Endodermal cell (in vitro differentiated cells): ENCODE measurements at places on chromosomes 7 and 10. TPM values are rescaled to one million over a fixed set of nuclear protein-coding genes. Genes with fewer than 3 reads are reported as not detected.

GRCh38 chr10:125411724-125412123, 251.4 kb upstream of the CTBP2 start:
- DNase-seq, result no peak

GRCh38 chr10:119634219-119634544, 17.0 kb upstream of the BAG3 start:
- DNase-seq, result no peak

DNA sequence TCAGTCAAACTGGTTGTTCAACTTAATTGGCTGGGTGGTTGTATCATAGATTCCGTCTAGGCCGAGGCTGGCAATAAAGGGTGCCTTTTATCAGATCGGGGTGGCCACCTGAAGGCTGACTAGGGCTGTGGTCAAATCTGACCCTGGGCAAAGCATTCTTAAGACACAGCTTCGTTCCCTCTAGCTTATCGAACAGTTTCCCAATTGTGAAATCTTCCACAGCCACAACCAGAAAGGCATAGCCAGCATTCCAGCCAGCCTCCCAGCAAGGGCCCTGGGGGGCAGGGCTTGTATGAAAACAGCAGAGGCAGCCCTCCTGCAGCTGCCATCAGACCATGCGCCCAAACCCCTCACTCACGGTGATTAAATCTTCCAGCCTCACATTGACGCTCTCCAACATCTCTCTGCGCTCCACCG, 42.5 kb upstream of the TMEM213 start:
- peak; percentile 69 for DNase-seq

DNA sequence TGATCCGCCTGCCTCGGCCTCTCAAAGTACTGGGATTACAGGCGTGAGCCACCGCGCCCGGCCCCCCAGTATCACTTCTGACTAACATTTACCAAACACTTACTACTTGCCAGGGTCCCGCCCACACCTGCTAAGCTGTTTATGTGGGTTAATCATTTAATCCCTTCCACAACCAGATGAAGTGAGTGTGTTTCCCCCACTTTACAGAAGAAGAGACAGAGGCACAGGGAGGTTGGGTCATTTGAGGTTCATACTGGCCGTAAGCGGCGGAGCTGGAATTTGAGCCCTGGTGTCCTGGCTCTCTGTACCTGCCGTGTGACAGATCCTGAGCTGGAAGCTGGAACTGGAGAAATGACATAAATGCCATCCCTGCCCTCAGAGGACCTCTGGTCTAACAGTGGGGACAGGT, 15.1 kb upstream of the VPS37D start:
- DNase-seq, result peak; percentile 66

DNA sequence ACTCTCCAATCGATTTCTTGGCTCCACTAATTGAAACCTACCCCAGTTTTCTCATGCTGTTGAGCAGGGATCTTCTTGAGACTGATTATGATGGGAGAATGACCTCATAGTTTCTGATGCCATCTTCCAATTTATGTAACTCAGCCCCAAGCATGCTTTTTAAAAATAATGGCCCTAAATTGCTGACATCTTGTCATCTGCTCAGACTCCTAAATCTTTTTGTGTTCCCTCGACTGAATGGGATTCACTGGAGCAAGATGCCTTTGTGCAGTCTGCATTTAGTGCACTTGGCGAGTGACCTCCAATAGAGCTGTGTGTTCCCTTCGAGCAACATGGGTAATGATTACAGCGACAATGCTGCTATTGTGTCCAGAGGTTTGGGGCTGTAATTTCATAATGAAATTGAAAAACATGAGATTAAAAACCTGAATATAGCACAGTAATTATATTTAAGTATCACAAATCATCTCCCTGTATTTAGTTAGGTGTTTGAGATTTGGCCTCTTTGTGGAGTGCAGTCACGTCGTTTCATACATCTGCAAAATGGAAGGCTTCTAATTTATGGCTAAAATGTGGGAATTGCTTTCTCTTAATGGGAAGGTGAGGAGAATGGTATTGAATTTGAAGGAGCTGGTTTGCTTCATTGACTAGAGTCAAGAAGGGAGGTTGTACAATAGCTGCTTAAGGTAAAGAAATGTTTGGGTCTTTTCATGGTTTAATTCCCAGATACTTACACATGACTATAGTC, 192.9 kb downstream of the AUTS2 start:
- no peak for DNase-seq

- DNase-seq, result no peak
Measured at GRCh38 chr10:20970708-20971107, 73.6 kb upstream of the NEBL start.

DNA sequence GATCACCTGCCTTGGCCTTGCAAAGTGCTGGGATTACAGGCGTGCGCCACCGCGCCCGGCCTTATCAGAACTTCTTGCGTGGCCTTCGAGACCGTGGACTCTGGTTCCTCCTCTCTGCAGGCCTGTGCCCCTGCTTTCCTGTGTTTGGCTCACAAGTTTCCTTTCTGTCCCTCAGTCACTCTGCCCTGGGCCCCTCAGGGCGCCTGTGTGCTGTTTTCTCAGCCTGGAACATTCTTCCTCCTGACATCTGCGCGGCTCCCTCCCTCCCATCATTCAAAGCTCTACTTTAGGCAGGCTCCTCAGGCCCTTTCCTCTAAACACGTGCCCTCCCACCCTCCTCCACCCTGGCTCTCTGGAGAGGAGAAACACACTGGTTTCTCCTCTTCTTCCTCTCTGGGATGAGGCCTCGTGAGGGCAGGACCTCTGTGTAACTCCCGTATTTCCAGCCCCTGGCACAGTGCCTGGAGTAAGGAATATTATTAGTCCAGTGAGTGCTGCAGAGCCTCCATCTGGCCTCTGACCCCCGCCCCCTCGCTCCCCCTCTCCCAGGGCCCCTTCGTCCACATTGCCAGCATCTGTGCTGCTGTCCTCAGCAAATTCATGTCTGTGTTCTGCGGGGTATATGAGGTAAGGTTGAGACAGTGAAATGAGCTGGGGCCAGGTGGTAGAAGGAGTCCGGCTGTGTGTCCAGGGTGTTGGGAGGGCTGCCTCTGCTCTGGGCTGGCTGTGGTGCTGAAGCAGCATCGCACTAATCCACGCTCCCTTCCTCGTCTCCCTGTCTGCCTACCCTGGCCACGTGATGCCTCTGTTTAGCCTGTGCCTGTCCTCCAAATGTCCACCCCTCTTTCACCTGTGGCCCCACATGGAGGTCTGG, 7.1 kb downstream of the CLCN1 start:
- DNase-seq, result no peak

DNA sequence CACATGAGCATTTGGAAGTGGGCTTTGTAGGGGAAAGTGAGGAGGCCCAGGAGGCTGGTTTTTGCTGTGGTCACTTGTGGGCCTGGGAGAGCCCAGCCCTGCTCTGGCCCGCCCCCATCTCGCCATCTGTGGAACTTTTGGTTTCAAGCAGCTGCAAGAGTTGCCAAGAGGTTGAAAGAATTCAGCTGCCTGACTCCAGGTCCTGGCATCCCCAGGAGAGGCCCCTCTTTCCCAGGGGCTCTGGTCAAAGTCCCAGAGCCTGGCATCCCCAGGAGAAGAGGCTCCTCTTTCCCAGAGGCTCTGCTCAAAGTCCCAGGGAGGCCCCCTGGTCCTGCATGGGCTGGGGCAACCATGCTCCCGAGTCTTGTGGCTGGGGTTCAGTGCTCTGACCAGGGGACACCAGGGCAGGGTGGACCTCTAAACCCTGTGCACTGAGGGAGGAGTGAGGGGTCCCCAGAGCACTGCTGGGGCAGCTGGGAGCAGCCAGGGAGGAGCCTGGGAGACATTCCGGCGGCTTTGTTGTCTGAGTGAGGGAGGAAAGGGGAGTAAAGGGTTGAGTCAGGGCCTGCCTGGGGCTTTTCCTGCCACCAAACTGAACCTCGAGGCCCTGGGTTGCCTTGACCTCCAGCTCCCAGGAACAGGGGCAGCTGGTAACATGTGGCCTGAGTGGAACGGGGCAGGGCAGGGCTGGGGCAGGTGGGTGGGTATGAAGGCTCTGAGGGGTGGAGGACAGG, 27.7 kb upstream of the CSGALNACT2 start:
- DNase-seq, result no peak

DNA sequence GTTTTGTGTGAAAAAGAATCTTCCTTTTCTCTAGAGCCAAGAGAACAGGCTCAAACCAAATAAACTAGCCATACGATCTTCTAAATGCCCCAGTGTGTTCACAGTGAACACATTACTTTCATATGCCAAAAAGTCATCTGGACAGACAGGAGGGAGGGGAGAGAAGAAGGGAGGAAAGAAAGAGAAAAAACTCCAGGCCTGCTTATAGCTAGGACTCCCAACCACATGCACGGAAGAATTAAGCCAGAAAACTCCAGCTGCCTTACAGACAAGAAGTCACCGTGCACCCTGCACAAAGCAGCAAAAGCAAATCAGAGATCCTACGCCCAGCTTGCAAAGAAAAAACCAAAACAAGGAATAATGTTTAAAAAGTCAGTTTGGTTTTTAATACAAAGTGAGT, 34.3 kb downstream of the SNX8 start:
- no peak for DNase-seq

- no peak for DNase-seq
Measured at GRCh38 chr10:30806850-30807249, 177.3 kb upstream of the LYZL2 start.

- peak; percentile 54 for DNase-seq
Measured at GRCh38 chr7:25215694-25216335, 12.5 kb downstream of the NPVF start.

- DNase-seq, result no peak
Measured at GRCh38 chr10:76553263-76554032, 1084.2 kb downstream of the KCNMA1 start.

DNA sequence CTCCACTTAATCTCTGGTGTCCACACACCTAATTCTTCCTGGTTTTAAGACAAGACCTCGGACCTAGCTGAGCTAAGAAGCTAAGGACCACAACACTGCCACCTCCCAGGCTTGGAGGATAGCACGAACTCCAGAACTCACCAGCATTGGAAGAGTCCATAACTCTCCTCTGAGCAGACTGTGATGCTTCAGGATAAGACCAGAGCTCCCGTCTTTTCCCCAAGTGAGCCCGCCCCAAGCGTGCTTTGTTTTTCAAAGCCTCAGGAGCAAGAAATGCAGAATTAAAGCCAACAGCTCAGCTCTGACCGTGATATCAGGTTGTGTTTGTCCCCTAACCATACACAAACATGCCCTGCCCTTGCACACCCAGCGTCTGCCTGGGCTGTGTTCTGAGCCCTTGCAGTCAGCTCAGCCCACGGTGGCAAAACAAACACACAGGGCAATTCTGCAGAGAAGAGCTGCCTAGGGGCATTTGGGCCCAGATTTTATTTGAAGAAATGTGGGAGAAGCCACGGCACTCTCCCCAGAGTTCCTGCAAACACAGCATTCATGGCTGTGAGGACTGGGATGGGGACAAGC, 145.4 kb downstream of the WDR11 start:
- DNase-seq, result no peak

GRCh38 chr7:102425639-102426267, 7.6 kb upstream of the ORAI2 start:
- DNase-seq, result peak; percentile 59

DNA sequence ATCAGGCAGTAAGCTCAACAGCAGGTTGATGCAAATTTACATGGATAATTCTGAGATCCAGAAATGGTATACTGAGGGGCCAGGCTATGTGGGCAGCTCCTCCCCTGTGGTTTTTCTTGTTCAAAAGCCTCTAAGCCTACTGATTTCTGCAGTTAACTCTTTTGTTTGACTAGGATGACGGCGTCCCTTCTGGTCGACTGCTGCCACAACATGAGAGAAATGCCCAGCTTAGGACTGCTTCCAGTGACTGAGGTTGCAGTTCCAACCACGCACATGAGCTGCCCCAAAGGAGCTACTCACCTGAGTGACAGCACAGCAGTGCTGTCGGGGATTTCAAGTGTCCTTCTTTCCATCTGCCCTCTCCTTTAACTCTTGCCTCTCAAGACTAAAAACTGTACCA, 973.0 kb upstream of the GHITM start:
- peak; percentile 87 for DNase-seq

DNA sequence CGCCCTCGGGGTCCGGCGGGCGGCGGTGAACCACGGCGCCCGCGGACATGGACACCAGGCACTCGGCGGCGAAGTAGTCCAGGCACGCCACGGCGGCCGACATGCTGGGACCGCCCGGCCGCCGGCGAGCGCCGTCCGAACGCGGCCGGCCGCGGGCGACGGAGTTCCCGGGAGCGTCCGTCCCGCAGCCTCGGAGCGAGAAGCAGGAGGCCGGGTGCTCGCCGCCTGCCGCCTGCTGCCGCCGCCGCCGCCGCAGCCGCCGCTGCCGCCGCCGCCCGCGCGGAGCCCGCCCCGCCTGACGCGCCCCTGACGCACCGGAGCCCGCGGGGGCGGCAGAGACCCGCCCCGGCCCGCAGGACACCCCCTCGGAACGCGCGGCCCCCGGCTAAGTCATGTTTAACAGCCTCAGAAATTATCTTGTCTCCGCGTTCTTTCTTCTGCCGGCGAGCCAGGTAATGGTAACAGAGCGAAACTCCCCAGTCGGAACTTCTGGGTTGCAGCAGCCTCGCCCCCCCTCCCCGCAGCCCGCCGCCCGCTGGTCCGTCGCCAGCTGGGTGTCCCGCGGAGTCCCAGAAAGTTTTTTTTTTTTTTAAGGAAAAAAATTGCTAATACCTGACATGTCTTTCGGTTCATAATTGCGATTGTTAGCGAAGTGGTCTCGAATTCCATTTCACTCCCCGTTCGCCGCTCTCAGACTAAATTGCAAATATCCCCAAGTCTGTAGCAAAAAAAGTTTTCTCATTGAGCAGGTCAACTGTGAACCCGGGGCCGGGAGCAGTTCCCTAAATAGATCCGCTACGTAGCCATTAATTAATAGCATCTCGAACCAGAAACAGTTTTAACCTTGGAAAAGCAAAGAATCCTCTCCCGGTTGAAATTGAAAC, at the start of gene KLF14:
TSS of gene KLF14 (minus strand) at position 277 of the 884 bp plus-strand sequence. CDS start at position 103, 174 bp downstream.
- DNase-seq, result peak; percentile 69

GRCh38 chr7:140607441-140607989, 33.1 kb downstream of the DENND2A start:
- no peak for DNase-seq

GRCh38 chr7:21361413-21362125, 66.3 kb upstream of the SP4 start:
- no peak for DNase-seq

GRCh38 chr10:128730922-128731321, 604.7 kb upstream of the MKI67 start:
- DNase-seq, result no peak

- no peak for DNase-seq
Measured at GRCh38 chr7:84188786-84189405, 5.7 kb downstream of the SEMA3A start.

DNA sequence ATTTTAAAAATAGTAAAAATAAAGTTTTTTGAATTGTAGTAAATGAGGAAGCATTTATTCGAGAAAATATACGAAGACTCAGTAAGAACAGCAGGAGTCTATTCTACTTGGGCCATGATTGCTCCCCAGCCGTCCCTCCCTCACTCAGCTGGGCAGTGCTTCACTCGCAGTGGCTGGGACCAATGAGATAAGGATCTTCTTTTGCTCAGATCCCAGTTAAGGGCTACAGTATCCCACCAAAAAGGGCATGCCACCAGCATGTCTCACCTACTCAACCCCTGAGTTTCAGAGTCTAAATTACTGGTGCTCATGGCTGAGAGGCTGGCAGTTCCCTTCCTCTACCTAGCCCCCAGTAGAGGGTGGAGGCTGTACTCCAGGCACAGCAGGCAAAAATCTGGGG, 455.7 kb upstream of the PFKP start:
- DNase-seq, result no peak

GRCh38 chr7:149598721-149599308, 101.2 kb upstream of the ZNF746 start:
- peak; percentile 81 for DNase-seq

The ASIC3 gene
- total RNA-seq, result 1.2 to 2.5 TPM (median 2.2 TPM) in 3 replicates

The CHN2 gene
- 9.3 and 14.1 TPM in 2 replicates for total RNA-seq

The CNTNAP2 gene
- 171 to 205 TPM (median 185 TPM) in 3 replicates for total RNA-seq

The CHCHD2 gene
- 44.4 and 44.7 TPM in 2 replicates for total RNA-seq

The NUTM2E gene
- total RNA-seq, result 0.16 TPM in 1 of 3 replicates, not detected in the others
